B cell (primary cell): ENCODE measurements at places on chromosomes 11 and 22. TPM values are rescaled to one million over a fixed set of nuclear protein-coding genes. Genes with fewer than 3 reads are reported as not detected.

GRCh38 chr11:1437500-1437899 lies 47.8 kb downstream of the BRSK2 start:
- H3K4me3 ChIP-seq, result no peak overlapping the region
- no peak overlapping the region for H3K27ac ChIP-seq
- no peak for DNase-seq
- H3K4me1 ChIP-seq, result no peaks in the 10 kb centered on the region

DNA sequence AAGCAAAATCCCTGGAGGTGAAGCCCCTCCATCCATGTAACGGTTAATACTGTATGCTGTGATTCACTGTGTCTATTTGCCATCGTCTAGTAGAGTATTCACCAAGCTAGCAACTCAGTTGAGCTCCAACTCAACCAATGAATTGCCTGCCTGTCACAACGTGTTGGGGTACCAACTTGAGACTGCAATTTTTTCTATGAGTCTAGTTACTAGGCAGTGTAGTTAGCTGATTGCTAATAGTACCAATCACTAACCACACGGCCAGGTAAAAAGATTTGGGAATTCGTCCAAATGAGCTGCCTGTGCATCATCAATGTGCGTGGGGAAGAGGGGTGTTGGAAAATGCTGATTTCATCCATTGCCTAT lies 1.0 kb upstream of the BTG4 start:
- DNase-seq, result no peak
- H3K36me3 ChIP-seq, result no peaks in the 10 kb centered on the region
- H3K27me3 ChIP-seq, result peaks cover 32% of the 10 kb centered on the region
- no peak overlapping the region for H3K4me3 ChIP-seq

- peaks cover under 1% of the 10 kb centered on the region for H3K4me1 ChIP-seq
- no peak overlapping the region for H3K27ac ChIP-seq
- H3K36me3 ChIP-seq, result no peaks in the 10 kb centered on the region
- H3K27me3 ChIP-seq, result no peaks in the 10 kb centered on the region
These were observed 33.0 kb upstream of the PAK1 start for GRCh38 chr11:77506857-77507256.

KDM4D gene
- total RNA-seq, result 0.44 and 0.73 TPM in 2 replicates

PRR33 gene
- not detected in 2 replicates for total RNA-seq

MFRP gene
- total RNA-seq, result not detected in 2 replicates

DNA sequence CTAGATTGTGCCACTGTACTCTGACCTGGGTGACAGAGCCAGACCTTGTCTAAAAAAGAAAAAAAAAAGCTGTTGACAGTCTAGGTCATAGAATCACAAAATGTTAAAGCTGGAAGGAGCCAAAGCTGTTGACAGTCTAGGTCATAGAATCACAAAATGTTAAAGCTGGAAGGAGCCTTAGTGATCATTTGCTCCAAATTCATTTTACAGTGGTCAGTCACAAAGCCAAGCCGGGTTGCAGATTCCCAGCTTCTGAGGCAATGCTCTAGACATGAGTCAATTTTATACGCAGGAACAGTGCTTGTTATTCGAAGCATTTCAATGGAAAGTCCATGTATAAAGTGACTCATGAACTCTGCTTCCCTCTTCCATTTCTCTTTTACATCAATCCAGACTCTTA lies 47.4 kb downstream of the SYT13 start:
- no peaks in the 10 kb centered on the region for H3K4me1 ChIP-seq
- no peak overlapping the region for H3K4me3 ChIP-seq
- peaks cover 8% of the 10 kb centered on the region for H3K27me3 ChIP-seq
- H3K36me3 ChIP-seq, result no peaks in the 10 kb centered on the region
- no peak for DNase-seq
- H3K27ac ChIP-seq, result no peak overlapping the region

DNA sequence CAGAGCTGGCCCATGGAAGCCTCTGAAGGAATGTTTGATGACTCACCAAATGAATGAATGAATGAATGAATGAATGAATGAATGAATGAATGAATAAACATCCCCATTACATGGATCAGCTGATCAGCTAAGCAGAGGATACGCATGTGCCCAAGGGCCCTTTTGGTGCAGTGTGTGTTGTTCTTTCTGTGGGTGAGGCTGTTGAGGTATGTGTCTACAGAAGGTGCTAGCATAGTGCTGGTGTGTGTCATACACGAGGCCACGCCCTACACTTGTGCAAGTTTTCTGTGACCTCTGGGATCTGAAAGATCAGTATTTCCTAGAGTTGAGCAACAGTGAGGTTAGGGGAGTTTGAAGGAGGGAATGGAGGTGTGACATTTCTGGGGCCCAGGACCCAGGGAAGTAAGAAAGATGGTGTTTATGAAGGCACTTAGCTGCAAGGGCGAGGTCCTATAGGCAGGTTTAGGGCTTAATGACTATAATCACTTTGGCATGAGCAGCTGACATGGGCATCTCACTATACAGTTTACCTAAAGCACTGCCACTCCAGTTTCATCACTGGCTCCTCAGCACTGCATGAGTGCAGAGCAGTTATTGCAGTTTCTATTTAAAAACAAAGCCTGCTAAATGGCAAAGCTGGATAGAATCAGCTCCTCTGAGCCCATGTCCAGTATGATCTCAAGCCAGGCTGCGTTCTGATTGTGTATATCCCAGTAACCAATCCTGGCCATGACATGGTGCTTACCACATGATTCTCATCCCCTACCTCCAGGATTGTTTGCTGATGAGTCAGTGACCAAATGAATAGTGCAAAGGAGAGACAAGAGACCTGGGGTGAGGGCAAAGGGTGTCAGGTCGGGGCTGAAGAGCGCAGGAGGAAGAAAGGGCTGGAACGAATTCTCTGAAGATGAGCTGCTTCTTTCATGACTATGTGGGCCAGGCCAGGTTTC lies 36.4 kb upstream of the E2F8 start:
- no peaks in the 10 kb centered on the region for H3K27me3 ChIP-seq

- no peaks in the 10 kb centered on the region for H3K27me3 ChIP-seq
- H3K4me3 ChIP-seq, result no peak overlapping the region
These were observed 24.6 kb upstream of the TMA7B start for GRCh38 chr22:39935612-39936011.

GRCh38 chr11:115886422-115886733 lies 382.2 kb upstream of the CADM1 start:
- no peak for DNase-seq
- H3K27me3 ChIP-seq, result no peaks in the 10 kb centered on the region
- no peak overlapping the region for H3K27ac ChIP-seq
- H3K4me1 ChIP-seq, result no peaks in the 10 kb centered on the region
- no peak overlapping the region for H3K4me3 ChIP-seq
- H3K36me3 ChIP-seq, result no peaks in the 10 kb centered on the region

GRCh38 chr22:46064966-46065666 lies 85.2 kb upstream of the PPARA start:
- H3K4me1 ChIP-seq, result peaks cover 18% of the 10 kb centered on the region
- no peak for DNase-seq
